Activated T-helper 2 cell treated with anti-CD3 and anti-CD28 coated beads, Interferon-gamma antibody, Interleukin-2, Interleukin-4, amounts not matched to agents 10 μg/mL and 5 μg/mL and 100 μg/mL, durations not matched to agents 14 hours and 24 hours and 36 hours (primary cell): ENCODE measurements at places on chromosomes 7 and 10. TPM values are rescaled to one million over a fixed set of nuclear protein-coding genes. Genes with fewer than 3 reads are reported as not detected.

The TMEM213 gene
- not detected in 2 replicates for total RNA-seq

DNA sequence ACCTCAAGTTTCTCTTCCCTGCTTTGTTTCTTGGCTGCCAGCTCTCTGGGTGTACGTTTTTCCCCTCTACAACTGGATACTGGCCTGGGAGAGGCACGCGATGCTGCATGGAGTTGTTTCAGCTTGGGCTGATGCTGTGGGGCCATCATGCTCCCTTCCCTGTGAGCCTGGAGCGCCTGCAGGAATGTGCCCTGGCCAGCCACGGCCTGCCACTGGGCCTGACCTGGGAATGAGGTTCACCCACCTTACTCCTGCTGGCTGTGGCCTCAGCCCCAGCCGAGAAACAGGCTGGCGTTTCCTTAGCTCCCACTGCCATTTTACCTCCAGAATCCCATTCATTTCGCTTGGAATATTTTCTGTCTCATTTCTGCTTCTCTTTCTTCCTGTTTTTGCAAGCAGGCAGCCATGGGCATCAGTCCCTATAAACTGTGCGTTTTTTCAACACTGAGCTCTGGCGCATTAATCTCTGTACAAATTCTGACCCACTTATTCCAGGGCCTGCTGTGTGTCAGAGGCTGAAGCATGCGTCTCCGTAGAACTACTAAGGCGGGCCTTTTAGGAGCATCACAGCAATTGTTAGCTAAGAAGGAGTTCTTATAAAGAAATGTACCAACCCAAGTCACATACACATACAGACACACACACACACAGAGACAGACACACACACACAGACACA is 57.9 kb downstream of the GATA3 start:
- H3K4me1 ChIP-seq = no peaks in the 10 kb centered on the region
- DNase-seq = no peak
- no peak overlapping the region for H3K4me3 ChIP-seq

DNA sequence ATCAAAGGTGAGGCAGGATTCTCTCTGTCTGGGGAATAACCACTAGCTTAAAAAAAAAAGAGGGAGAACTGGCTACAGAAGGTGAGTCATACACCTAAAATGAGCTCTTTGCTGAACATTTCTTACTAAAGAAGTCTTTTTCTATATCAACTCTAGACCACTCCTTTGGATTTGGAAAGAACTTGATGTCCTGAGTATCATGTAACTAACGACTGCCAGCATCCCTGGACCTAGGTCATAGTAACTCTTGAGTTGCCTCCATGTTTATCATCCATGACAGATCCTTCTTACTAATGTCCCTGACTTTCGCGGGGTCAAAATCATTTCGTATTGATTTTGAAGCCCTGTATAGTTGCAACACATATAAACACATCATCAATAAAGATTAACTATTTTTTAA is 89.1 kb downstream of the CNOT4 start:
- H3K27me3 ChIP-seq = no peaks in the 10 kb centered on the region
- no peak overlapping the region for H3K4me3 ChIP-seq
- DNase-seq = no peak
- H3K27ac ChIP-seq = no peak overlapping the region
- peaks cover 2% of the 10 kb centered on the region for H3K4me1 ChIP-seq
- peaks cover 10% of the 10 kb centered on the region for H3K36me3 ChIP-seq

GRCh38 chr7:132402751-132403245 is 173.5 kb downstream of the PLXNA4 start:
- no peak for DNase-seq
- no peaks in the 10 kb centered on the region for H3K4me1 ChIP-seq
- H3K4me3 ChIP-seq = no peak overlapping the region
- H3K36me3 ChIP-seq = no peaks in the 10 kb centered on the region
- H3K27me3 ChIP-seq = peaks cover 7% of the 10 kb centered on the region

DNA sequence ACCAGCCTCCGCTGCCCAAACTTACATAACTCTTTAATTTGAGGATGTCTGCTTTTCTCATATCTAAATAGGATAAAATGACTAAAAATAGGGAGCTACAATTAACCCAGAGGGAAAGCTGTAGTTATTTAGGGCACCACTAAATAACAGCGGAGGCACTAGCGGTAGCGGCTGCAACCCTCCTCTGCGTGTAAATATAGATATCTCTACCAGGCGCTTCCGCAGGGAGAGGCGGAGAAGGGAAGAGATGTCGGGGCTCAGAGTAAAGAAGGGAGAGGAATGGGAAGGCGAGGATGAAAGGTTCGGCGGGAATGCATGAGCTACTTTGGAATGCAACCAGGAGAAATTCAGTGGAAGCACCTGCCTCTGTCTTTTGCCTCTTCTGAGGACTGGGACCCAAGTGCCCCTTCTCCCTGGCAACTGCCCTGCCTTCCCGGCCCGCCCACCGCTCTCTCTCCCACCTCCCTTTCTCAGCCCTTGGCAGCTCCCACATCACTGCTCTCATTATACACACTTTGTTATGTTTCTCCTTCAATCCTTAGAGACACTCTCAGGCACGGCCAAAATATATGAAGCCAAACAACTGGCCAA is 698.3 kb downstream of the PARD3 start:
- H3K27ac ChIP-seq = no peak overlapping the region
- H3K36me3 ChIP-seq = no peaks in the 10 kb centered on the region
- no peak overlapping the region for H3K4me3 ChIP-seq
- H3K27me3 ChIP-seq = no peaks in the 10 kb centered on the region
- no peak for DNase-seq
- peaks cover 7% of the 10 kb centered on the region for H3K4me1 ChIP-seq

DNA sequence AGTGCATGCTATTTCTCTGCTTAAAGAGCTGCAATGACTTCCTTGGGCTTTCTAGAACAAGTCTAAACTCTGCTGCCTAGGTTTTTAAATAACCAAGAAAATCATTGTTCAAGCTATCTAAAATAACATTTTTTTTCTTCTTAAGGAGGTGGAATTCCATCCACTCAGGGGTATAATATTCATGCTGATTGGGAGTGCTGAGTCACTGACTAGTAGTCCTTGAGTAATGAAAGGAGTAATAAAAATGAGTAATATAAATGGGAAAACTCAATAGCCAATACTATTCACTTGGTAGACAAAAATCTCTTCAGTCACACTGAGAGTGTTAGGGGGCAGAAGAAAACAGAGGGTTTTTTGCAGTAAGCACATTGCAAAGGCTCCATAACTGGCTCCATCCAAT is 72.0 kb downstream of the GFRA1 start:
- no peaks in the 10 kb centered on the region for H3K27me3 ChIP-seq
- DNase-seq = no peak
- no peaks in the 10 kb centered on the region for H3K4me1 ChIP-seq
- H3K4me3 ChIP-seq = no peak overlapping the region

DNA sequence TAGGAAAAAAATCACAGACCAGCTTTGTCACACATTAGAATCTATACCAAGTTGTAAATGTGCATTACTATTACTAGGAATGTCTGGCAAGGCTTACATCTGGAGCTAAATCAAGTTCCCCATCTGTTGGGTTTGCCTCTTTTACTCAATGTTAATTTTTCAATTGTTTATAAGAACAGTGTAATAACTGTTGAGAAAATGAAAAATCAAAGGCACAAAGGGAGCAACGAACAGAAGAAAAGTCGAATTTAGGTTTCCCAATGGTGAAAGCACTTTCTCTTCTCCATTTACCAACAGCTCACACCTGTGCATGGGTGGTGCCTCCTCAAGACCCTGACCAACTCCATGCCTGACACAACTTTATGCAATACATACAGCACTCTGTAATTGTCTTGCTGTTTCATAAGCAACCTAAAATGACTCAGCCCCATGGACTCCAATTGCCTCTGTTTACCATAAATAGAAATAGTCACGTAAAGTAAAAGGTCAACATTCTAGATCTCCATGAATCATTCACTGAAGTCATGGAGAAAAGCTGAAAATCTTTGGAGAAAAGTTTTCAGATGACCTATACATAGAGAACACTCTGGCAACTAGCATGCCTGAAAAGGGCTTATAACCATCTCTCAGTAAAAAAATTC is 95.5 kb upstream of the KCNIP2 start:
- H3K4me3 ChIP-seq = no peak overlapping the region
- DNase-seq = no peak
- no peak overlapping the region for H3K27ac ChIP-seq
- peaks cover 19% of the 10 kb centered on the region for H3K36me3 ChIP-seq

- no peak overlapping the region for H3K27ac ChIP-seq
- H3K27me3 ChIP-seq = no peaks in the 10 kb centered on the region
- H3K36me3 ChIP-seq = peaks cover 35% of the 10 kb centered on the region
- H3K4me1 ChIP-seq = no peaks in the 10 kb centered on the region
- no peak for DNase-seq
Measured at GRCh38 chr7:111126987-111127386, 36.1 kb downstream of the LRRN3 start.

The SPDYE8 gene
- not detected in 2 replicates for total RNA-seq

DNA sequence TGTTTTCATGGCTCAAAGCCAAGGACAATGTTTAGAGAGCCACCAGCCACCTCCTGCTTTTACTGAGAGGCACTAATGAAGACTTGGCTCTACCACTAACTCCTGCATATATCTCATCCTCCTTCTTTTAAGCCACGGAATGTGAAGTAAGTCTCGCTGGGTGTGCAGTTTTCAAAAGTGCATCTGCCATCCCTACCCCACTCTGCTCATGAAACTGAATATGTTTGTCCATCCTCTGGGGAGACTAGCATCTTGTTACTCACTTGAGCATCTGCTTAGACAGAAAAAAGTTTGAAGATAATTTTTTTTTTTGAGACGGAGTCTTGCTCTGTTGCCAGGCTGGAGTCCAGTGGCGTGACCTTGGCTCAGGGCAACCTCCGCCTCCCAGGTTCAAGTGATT is 40.8 kb downstream of the EPDR1 start:
- no peaks in the 10 kb centered on the region for H3K36me3 ChIP-seq
- no peak for DNase-seq
- no peak overlapping the region for H3K4me3 ChIP-seq
- H3K27me3 ChIP-seq = no peaks in the 10 kb centered on the region

The STOX1 gene
- total RNA-seq = 0.82 and 0.85 TPM in 2 replicates

The CRTAC1 gene
- not detected in 2 replicates for total RNA-seq

The PDE1C gene
- not detected in 2 replicates for total RNA-seq

The MAGI2 gene
- total RNA-seq = 0.11 and 0.21 TPM in 2 replicates

DNA sequence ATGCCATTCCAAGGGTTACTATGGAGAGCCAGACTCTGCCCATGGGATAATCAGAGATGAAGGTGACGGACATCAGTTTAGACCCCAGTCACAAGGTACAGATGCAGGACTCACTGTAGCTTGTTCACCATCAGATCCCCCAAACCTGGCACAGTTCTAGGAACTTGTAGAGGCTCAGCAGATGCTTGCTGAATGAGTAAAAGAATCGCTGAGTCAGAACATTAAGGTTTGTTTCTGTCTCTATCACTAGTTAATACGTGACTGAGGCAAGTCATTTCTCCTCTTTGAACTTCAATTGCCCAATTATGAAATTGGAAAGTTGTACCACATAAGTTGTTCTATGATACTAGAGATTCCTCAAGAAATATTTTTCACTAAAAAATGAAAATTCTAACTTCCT is 65.1 kb downstream of the PPP1R3C start:
- H3K4me3 ChIP-seq = no peak overlapping the region
- no peak overlapping the region for H3K27ac ChIP-seq
- no peak for DNase-seq

The NACAD gene
- 0.30 and 0.52 TPM in 2 replicates for total RNA-seq

The COMMD3 gene
- total RNA-seq = 92.1 and 105 TPM in 2 replicates

- peak; percentile 30 for DNase-seq
- H3K4me1 ChIP-seq = peaks cover 34% of the 10 kb centered on the region
- H3K27me3 ChIP-seq = no peaks in the 10 kb centered on the region
- peak overlapping the region; percentile 19 for H3K4me3 ChIP-seq
Measured at GRCh38 chr10:5317547-5318107, 47.1 kb upstream of the UCN3 start.

The CALHM1 gene
- total RNA-seq = 0.09 TPM in 1 of 2 replicates, not detected in the other

DNA sequence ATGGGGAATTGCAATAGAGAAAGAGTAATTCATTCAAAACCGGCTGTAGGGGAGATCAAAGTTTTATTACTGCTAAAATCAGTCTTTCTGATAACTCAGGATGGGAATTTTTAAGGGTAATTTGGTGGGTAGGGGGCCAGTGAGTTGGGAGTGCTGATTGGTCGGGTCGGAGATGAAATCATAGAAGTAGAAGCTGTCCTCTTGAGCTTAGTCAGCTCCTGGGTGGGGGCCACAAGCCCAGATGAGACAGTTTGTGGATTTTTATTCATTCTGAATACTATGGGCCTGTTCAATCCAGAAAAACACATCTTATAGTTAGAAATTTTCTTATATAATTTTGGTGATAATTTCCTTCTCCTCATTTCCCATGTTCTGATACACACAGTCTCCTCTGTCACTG is 25.4 kb downstream of the CALD1 start:
- peaks cover 4% of the 10 kb centered on the region for H3K4me1 ChIP-seq
- H3K36me3 ChIP-seq = no peaks in the 10 kb centered on the region
- H3K4me3 ChIP-seq = no peak overlapping the region
- no peaks in the 10 kb centered on the region for H3K27me3 ChIP-seq

DNA sequence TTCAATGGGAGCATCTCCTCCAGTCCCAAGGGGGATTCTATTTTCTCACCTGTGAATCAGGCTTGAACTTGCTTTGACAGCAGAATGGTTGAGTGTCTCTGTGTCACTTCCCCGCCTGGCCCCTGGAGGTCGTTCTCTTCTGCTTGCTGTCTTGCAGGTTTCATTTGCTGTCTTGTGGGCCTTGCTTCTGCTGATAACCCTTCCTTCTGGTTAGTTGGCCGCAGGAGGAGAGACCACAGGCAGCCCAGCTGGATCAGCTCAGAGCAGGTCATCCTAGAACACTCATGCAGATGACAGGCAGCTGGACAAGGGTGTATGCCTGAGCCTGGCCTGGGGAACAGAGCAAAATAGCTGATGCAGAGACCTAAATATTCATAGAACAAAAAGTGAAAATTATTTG is 344.2 kb upstream of the ADARB2 start:
- no peak for DNase-seq
- no peak overlapping the region for H3K27ac ChIP-seq
- H3K36me3 ChIP-seq = no peaks in the 10 kb centered on the region
- H3K4me1 ChIP-seq = no peaks in the 10 kb centered on the region
- H3K27me3 ChIP-seq = no peaks in the 10 kb centered on the region

- H3K27me3 ChIP-seq = no peaks in the 10 kb centered on the region
- no peak for DNase-seq
- H3K36me3 ChIP-seq = no peaks in the 10 kb centered on the region
- peaks cover 23% of the 10 kb centered on the region for H3K4me1 ChIP-seq
Measured at GRCh38 chr10:103476046-103476768, 2.8 kb downstream of the CALHM3 start.
